ENCODE measurements at places on chromosomes 7 and 10. TPM values are rescaled to one million over a fixed set of nuclear protein-coding genes. Genes with fewer than 3 reads are reported as not detected.

The MCM7 gene
- 259 TPM for total RNA-seq

The LRRC4 gene
- total RNA-seq = not detected

The ELN gene
- total RNA-seq = 0.10 TPM

The H2BK1 gene
- not detected for total RNA-seq

The TWIST1 gene
- total RNA-seq = 4.6 TPM

The GPER1 gene
- total RNA-seq = 0.79 TPM

The FGFR2 gene
- total RNA-seq = 0.45 TPM

The C10orf62 gene
- not detected for total RNA-seq

The TMEM270 gene
- 0.23 TPM for total RNA-seq

The TACR2 gene
- total RNA-seq = 0.12 TPM

The AKR1C8 gene
- total RNA-seq = 0.49 TPM

The TLX1 gene
- not detected for total RNA-seq

The AOAH gene
- 0.13 TPM for total RNA-seq

The RBM28 gene
- 58.7 TPM for total RNA-seq

The TCAF1 gene
- total RNA-seq = 21.5 TPM

The ELMO1 gene
- total RNA-seq = 2.8 TPM

The NSUN6 gene
- total RNA-seq = 4.6 TPM

The TEX36 gene
- not detected for total RNA-seq
